ENCODE measurements at places on chromosomes 3 and 15.

DNA sequence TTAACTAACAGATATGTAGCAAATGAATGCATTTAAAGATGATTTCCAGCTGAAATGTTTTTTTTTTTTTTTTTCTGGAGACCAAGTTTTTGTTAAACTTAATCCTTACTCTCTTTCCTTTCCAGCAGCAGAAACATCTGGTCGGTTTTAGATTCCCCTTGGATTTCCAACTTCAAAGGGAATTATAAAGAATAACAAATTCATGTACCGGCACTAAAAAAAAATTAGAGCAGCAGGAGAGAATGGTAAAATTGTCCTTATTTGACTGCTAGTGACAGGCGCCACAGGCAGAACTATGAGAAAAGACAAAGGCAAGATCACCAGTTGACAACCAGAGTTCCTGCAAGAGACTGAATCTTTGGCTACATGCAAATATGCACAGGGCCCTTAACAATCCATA, 393.3 kb downstream of the TIGIT start:
- DNase-seq = no peak

DNA sequence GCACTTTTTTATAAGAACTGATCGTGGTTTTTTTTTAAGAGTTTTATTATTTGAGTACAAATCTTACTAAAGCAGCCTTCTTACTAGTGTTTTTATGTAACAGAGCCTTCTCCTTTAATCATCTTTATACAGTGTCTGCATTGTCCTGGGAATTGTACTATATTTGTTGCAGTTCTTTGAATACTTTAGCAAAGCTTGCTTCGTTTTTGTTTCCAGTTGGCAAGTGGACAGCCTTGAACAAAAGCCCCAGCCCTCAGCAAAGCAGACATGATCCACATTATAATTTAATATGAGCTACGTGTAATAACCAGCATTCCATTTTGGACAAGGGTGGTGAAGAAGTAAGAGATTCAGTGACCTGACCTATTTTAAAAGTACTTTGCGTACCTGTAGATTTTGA, 112.2 kb upstream of the FLNB start:
- DNase-seq = no peak

GRCh38 chr3:197183582-197183981, 114.8 kb downstream of the DLG1 start:
- DNase-seq = no peak

DNA sequence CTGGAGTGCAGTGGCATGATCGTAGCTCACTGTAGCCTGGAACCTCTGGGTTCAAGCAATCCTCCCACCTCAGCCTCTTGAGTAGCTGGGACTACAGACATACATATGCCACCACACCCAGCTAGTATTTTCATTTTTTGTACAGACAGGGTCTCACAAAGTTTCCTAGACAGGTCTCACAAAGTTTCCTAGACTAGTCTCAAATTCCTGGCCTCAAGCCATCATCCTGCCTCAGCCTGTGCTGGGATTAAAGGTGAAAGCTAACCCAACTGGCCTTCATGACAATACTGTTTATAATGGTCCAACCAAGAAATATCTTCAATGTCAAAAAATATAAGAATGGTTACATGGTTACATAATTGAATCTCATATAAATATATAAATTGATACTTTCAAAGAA, 24.0 kb downstream of the GPR176 start:
- no peak for DNase-seq

DNA sequence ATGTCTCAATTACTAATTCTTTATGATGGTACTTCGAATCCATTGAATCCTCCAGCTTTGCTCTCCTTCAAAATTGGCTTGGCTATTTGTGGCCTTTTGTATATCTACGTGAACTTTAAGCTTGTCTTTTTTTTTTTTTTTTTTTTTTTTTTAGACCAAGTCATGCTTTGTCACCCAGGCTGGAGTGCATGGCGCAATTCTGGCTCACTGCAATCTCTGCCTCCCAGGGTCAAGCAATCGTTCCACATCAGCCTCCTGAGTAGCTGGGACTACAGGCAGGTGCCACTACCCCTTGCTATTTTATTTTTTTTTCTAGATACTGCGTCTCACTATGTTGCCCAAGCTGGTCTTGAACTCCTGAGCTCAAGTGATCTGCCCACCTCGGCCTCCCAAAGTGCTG, 7.7 kb upstream of the DIPK2A start:
- DNase-seq = no peak

DNA sequence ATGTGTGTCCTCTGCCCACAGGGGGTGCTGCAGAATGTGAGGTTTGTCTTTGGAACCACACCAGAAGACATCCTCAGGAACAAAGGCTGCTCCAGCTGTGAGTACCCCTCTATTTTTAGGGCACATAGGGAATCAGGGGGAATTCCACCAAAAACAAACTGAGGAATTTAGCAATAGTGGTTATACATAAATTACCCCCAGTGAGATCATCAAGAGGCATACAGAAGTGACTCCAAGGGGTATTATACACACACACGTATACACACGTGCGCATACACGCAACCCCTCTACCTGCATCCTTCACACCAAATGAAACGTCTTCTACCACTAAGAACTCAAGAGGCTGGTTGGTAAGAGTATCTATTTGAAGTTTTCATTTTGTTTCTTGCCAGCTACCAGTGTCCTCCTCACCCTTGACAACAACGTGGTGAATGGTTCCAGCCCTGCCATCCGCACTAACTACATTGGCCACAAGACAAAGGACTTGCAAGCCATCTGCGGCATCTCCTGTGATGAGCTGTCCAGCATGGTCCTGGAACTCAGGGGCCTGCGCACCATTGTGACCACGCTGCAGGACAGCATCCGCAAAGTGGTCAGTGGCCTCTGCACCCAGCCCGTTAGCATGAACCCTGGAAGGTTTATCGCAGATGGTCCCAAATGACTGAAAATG, 2.9 kb downstream of the THBS1 start:
- no peak for DNase-seq

DNA sequence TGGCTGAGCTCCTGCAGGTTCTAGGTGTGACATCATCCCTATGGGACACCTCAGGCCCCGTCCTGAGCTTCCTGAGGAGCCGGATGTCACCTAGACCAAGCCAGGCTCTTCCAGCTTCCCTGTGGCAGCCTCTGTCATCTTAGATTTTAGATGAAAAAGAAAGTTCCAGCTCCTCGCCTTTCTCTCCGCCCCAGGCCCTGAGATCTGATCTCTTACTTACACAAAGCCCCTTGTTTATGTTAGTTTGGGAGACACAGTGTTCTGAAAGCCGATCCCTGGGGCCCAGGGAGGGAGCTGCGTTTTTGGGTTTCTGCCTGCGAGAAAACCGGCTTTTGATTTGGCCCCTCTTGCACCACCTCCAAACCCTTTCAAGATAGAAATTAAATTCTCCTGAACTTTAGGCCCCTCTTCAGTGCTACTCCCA, 40.2 kb upstream of the FAM107A start:
- DNase-seq = no peak

DNA sequence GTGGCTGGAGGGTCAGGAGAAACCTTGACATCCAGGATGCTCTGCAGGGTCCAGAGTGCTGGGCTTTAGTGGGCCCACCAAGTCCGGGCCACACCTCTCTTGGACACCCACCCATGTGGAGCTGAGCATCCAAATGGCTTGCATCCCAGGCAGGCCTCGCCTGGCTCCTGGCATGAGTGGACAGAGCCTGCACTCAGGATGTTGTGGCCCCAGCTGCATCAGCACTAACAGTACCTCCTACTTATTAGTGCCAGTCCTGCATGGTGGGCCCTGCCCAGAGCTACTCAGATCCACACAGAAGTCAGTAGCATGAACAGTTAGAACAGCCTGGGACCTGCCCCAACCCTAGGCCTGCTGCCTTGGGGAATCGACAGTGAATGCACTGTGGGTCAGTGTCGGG, 42.2 kb upstream of the MRPS22 start:
- no peak for DNase-seq

DNA sequence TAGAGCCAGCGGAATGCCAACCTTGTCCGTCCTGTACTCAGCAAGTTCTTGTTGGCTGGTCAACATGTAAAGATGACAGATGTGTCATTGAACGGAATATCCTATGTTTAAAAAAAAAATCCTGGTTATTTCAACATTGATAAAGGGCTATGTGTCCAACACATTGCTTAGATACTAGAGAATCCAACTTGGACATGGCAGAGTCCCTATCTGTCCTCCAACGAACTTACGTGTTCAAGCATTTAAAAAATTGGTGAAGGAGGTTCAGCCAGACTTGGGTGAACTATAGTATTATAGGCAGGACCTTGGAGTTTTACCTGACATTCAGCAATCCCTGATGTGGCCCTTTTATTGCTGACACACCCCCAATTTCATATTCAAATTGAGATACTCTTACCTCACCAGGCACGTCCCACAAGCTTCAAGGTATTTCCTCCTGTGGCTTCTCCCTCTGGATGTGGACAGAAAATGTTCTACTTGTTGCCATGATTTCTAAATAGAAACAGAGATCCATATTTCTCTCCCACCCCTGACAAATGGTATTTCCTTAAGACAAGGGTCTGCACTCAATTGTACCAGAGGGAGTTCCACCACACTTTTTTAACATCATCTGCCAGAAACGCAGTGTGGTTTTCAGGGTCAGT, 207.7 kb upstream of the TPM1 start:
- no peak for DNase-seq

- no peak for DNase-seq
Measured at GRCh38 chr15:23647421-23648370, at the start of gene MAGEL2. MAGEL2 (minus strand) TSS chr15:23647867; CDS start chr15:23647742, 125 bp downstream.

DNA sequence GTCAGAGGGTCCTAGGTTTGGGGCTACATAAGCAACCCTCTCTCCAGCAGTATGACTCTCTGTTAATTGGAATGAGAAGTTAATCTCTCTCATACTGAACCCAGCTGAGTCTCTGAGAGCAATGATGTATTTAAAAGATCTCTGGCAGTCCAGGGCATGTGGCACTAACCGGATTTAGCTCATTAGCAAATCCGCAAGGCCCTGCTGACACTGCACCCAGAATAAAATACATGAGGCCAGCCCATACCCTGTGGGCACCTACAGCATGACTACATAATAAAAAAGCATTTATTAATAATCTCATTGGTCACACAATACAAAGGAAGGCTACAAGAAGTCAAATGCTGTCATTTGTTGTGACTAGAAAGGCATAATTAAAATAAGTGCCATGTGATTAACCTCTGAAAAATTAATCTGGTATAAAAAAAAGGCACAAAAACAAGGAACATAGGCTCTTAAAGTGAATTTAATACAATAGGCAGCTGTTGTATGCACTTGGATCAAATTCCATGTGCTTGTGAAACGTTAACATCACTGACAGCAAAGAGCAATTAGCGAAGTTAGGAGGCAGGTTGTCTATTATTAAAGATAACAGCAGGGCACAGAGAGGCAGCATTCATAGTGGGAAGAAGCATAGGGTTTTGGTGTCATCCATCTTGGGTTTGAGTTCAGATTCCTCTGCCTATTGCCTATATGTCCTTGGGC, 381.2 kb downstream of the WDR72 start:
- no peak for DNase-seq

Measured in stimulated activated CD8-positive, alpha-beta memory T cell treated with anti-CD3 and anti-CD28 coated beads, Interleukin-15, amount 100 ng/mL, for 4 hours (primary cell).